IPS DF 19.7 (cell line): ENCODE measurements at places on chromosomes 4 and X.

DNA sequence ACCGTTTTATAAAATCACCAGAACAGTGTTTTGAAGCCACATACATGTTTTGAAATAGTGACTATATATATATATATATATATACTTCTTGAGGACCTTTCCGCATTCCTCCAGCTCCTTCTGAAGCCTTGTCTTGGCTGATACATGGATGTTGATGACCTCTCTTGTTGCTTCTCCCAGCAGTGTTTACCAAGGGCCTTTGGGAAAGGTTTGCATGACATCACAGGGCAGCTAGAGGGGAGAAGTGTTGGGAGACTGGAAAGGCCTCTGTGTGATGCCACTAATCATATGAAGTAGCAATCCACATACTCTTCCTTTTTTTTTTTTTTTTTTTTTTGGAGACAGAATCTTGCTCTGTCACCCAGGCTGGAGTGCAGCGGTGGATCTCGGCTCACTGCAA lies 22.5 kb downstream of the WDR44 start:
- no peak for DNase-seq

- DNase-seq, result no peak
Observed at GRCh38 chrX:129520151-129520550, 3.1 kb downstream of the SMARCA1 start.

- DNase-seq, result no peak
Observed at GRCh38 chrX:35101901-35102300, 159.3 kb downstream of the FAM47B start.

DNA sequence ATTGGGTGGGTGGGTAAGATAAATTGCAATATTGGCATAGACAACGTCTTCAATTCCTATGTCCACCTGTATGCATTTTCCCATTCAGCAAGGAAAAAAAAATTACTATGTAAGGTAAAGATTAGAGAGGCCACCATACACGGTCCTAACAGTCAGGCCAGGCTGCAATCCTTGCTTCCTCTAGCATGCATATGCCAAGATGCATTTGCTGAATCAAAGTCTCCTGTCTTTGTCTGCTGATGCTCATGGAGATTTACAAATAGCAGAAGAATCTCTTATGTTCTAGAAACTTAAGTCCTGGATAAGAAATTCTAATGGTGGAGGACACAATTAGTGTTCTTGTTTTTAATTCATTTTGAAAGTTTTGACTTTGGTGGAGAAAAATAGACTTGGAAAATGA lies 206.8 kb downstream of the PDGFC start:
- DNase-seq, result no peak

GRCh38 chr4:65422109-65422508 lies 248.2 kb downstream of the EPHA5 start:
- DNase-seq, result no peak
